Progenitor cell of endocrine pancreas (in vitro differentiated cells): ENCODE measurements at places on chromosomes 12 and 14.

GRCh38 chr12:59517522-59517921, 78.3 kb upstream of the SLC16A7 start:
- DNase-seq: no peak

- DNase-seq: no peak
Measured at GRCh38 chr14:75537071-75537470, 14.8 kb downstream of the BATF start.

DNA sequence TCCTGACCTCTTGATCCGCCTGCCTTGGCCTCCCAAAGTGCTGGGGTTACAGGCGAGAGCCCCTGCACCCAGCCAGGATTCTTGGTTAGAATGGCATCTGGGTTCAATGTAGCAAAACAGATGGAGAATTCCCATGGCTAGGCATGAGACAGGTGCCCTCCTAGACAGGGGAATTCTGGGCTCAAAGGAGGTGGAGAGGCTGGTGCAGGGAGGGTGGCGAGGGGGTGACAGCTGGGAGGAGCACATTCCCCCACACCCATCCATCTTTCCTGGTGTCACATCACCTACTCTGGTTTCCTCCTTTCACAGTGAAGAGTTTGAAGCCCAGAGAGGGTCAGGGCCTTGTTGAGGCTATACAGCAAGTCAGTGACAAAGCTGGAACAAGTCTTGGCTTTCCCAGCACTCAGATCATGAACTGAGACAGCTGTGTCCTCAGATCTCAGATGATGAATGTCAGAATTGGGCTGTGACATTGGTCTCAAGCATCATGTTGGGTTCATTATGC, 2.8 kb downstream of the SERPINA1 start:
- no peak for DNase-seq

GRCh38 chr12:87157791-87158190, 871.4 kb downstream of the C12orf50 start:
- DNase-seq: no peak

GRCh38 chr14:103103461-103104388, 9.2 kb downstream of the EXOC3L4 start:
- DNase-seq: no peak

DNA sequence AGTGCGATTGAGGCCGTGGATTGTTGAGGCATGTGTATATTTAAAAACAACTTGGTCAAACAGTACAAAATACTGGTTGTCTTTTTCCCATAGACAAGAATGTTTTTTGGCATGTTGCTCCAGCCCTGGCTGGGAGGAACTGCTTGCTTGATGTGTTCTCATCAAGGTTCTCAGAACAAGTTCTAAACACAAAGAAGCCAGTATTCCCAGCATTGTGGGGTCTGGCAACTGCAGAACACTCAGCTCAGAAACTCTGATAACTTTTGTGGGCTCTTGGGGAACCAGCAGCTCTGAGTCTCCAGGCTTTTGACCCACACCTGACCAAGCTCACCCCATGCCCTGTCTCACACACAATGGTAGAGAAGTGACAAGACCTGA, 27.1 kb upstream of the DICER1 start:
- DNase-seq: no peak

- DNase-seq: no peak
Measured at GRCh38 chr12:124663206-124663605, 95.8 kb upstream of the NCOR2 start.

DNA sequence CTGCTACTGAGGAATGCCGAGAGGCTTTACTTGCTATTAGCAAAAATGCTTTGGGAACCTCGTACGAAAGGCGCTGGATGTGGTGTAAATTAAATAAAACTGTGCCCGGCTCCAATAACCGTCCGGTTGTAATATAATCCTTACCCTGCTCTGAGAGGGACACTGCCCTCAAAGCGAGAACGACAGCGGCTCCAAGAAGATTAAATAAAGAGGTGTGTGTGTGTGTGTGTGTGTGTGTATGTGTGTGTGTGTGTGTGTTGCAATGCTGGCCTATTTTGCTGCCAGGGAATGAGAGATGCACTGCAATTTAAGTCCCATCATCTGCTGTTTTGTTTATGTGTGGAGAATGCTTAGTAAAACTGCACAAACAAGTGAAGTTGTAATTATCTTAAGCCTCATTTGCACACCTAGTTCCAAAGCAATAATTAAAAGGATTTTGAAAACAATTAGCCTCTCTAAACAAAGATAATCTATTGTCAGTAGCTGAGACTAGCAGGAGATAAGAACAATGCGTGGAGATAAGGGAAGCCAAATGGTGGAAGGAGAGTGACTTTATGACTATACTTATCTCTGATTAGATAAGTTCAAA, 1.2 kb upstream of the SIX1 start:
- DNase-seq: no peak

DNA sequence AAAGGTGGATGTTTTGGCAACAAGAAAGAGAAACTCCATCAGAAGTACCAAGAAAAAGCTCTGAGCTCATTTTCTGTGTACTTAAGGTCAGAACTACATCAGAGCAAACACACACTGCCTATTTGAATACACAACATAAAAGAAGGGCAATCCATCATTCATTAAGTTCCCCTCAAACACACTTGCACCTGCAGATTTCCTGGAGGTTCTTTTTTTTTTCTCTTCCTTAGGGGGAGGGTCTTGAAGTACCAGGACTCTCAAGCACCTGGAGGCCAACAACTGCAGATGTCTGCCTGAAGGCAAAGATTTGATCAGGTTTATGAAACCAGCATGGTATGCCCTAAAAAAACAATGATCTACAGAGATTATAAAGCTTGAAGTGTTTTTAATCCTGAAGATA, 26.1 kb upstream of the PTHLH start:
- no peak for DNase-seq
